M059J (cell line): ENCODE measurements at places on chromosomes 3 and 15. TPM values are rescaled to one million over a fixed set of nuclear protein-coding genes. Genes with fewer than 3 reads are reported as not detected.

DNA sequence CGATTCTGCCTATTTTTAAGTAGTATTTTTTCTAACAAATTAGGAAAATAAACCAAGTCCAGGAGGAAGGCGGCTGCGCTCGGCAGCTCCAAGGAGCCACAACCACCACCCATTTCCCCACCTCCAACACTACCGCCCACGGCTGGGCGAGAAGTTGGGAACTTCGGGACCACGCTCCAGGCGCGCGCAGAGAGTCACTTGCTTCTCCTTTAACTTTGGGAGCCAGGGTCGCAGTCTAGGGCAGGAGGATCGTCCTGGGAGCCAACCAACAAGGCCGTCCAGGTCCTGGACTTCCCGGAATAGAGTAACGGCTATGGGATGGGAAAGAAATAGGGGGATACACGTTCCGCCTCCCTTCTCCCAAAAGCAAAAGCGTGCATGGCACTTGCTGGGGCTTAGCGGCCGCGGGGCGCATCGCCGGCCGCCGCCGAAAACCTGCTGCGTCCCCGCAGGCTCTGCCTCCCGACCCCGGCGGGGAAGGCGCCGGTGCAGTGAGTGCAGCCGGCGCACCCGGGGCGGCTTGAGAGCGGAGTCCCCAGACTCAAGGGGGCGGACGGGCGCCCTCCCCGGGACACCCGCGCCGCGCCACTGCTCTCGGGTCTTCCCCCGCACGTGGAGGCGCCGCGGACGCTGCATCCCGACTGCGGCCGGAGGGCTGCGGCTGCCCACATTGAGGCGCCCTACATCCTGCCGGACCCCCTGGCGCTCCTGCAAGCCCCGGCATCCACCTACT is 699 bp downstream of the MEGF11 start:
- peak; percentile 26 for DNase-seq

The DAZL gene
- not detected in 2 replicates for total RNA-seq

DNA sequence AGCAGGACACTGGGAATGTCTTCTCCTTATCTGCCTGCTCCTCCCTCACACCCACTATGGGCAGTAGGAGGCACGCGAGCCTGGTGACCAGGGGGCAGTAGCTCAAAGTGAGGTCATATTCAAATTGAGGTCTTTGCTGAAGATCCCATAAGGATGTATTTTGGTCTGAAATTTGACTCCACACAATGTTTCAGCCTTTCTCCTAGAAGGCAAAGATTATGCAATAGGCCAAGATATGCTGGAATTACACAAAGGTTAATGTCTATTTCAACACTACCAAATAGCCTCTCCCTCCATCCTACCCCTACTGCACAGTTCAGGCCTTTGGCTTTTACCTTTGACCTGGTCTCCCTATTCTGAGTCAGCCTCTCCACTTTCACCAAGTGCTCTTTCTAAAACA is 203.0 kb downstream of the TIGIT start:
- DNase-seq, result peak; percentile 74

GRCh38 chr15:63430766-63431451 is 49.3 kb upstream of the CA12 start:
- no peak for DNase-seq

DNA sequence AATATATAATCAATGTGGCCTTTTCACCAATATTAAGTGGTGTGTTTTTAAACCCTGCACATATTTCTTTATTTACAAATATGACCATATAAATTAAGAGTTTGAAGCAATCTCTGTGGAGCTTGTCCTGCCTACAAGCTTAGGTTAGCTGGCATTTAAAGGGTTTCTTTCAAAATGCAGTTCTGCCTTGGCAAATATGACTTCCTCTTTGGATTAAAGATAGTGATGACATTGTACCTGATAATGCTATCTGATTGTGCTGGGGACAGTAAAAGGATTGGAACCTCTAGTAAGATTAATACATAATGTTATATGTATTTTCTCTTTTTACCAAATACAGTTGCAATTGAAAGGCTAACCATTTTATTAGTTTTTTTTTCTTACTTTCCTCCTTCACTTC is 249.1 kb downstream of the OTOL1 start:
- DNase-seq, result no peak

GRCh38 chr3:135803028-135803692 is 162.4 kb upstream of the PPP2R3A start:
- peak; percentile 56 for DNase-seq

The SLC9C1 gene
- total RNA-seq, result not detected in 2 replicates

DNA sequence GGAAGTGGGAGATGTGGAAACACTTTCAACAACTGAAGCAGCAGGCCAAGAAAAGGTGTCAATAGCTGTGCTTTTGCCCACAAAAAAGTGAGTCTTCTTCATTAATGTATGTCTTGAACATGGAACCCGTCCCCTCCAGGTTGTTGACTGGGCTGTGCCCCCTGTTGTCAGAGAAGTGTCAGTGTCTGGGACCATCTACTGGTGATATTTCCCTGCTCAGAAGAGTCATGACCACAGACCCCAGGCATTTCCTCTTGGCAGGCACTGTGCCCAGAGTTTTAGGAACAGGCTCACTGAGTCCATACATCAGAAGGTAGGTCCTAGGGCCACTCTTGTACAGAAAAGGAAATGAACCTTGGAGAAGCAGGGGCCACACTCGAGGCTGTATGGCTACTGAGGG is 54.8 kb upstream of the LARS2 start:
- DNase-seq, result peak; percentile 61

DNA sequence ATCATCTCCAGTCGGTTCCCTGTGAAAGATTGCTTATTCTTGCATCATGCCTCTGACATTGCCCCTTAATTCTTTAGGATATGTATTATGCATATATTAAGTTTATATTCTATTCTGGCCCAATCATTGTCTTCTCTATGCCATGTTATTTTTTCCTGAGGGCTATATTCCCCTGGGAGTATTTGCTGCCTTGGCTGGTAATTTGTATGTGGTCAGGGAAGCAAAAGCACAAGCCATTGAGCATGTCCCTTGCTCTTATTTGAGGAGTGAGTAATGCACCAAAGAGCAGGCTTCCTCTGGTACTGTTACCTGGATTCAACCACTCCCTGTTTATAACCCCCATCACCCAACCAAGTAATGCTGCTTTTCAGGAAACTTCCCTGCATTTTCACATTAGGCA is 36.3 kb downstream of the STAC start:
- DNase-seq, result no peak

The MEGF11 gene
- 0.02 TPM in 1 of 2 replicates, not detected in the other for total RNA-seq

The SI gene
- not detected in 2 replicates for total RNA-seq

DNA sequence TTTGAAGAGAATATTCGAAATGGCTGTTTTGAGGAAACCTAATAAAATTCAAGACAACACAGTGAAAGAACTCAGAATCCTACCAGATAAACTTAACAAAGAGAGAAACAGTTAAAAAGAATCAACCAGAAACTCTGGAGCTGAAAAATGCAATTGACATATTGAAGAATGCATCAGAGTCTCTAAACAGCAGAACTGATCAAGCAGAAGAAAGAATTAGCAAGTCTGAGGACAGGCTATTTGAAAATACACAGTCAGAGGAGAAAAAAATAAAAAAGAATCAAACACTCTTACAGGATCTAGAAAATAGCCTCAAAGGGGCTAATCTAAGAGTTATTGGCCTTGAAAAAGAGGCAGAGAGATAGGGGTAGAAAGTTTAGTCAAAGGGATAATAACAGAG is 13.5 kb downstream of the C3orf33 start:
- no peak for DNase-seq

DNA sequence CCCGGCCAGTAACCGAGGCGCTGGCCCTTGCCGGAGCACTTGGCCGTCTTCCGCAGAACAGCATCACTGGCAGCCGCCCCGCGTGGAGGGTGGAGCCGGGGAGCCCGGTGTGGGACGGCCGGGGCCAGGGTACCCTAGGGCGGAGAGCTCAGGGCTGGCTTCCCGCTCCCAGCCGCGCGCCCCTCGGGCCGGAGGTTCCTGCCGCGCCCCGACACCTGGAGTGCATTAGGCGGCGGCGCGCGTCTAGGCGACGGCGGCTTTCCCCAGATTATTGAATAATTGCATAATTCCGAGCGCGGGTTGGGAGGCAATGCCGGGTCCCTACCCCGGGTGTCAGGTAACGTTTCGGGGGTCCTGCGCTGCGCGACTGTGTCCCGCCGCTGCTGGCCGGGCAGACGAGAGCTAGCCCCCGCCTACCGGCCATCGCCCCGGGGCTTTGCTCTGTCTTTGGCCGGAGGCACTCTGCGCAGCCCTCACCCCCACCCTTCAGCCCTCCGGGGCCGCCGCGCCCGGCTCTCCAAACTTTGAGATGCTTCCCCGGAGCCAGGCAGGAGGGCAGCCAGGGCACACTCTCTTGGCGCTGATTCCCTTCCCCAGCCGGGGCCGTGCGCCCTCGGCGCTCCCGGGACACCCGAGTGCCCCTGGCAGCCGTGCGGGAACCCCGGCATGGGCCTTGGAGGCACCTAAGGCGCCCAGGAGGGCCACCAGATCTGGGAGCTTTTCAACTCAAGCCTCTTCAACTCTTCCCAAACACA is 749 bp downstream of the ITGA11 start:
- peak; percentile 45 for DNase-seq

GRCh38 chr3:152922554-152922953 is 87.6 kb downstream of the P2RY1 start:
- DNase-seq, result no peak

GRCh38 chr3:35184775-35185174 is 454.6 kb upstream of the ARPP21 start:
- DNase-seq, result no peak

The LXN gene
- total RNA-seq, result 0.25 TPM in 1 of 2 replicates, not detected in the other

DNA sequence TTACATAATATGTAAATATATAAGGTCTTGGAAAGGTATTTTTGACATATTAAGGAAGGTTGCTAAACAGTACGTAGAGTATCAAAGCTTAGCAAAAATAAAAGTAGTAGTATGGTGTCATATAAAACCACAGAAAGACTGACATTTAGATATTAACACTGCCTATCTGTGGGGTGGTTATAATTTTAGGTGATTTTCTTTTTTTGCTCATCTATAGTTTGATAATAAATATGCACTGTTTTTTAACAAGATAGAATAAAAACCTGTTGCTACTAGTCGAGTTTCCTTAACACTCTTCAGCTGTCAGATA is 40.7 kb downstream of the ETV5 start:
- DNase-seq, result no peak

- DNase-seq, result peak; percentile 91
Measured at GRCh38 chr3:104510131-104510849, 856.4 kb upstream of the ALCAM start.

- peak; percentile 44 for DNase-seq
Measured at GRCh38 chr3:48301800-48302166, 31.7 kb downstream of the SPINK8 start.

GRCh38 chr15:24917431-24917830 is 37.4 kb upstream of the SNRPN start:
- DNase-seq, result no peak
